Germinal center (tissue), 1 donor: ENCODE measurements at places on chromosomes 12 and 14.

GRCh38 chr14:75537071-75537470 is 14.8 kb downstream of the BATF start:
- no peak for DNase-seq

- DNase-seq, result no peak
Measured at GRCh38 chr12:24970177-24970576, 21.3 kb upstream of the BCAT1 start.

DNA sequence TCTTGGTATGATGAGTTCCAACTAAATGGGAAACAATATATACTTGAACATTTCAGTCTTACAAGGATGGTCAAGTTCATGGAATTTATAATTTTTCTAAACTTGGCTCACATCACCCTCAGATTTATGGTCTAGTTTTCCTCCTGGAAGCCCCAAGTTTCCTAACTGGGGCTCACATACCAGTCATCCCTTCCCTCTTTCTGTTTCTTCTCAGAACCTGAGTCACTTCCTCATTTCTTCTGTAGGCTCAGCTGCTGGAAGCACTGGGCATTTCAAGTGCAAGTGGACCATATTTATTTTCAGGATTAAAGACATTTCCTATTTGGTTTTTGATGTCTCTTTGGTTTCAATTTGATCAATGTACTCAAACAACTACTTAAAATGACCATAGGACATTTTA is 55.4 kb downstream of the GRIP1 start:
- DNase-seq, result no peak

DNA sequence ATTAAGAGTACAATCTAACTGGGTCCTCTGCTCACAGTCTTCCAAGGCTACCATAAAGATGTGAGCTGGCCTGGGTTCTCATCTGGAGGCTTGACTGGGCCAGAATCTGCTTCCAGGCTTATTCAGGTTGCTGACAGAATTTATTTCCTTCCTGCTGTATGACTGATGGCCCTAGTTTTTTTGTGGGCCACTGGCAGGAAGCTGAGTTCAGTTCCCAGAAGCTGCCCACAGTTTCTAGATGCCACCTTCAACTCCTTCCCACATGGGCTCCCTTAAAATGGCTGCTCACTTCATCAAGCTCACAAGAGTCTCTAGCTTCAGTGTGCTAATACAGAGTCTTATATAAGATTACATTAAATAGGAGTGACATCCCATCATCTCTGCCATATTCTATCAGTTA is 121.7 kb upstream of the CAND1 start:
- no peak for DNase-seq

DNA sequence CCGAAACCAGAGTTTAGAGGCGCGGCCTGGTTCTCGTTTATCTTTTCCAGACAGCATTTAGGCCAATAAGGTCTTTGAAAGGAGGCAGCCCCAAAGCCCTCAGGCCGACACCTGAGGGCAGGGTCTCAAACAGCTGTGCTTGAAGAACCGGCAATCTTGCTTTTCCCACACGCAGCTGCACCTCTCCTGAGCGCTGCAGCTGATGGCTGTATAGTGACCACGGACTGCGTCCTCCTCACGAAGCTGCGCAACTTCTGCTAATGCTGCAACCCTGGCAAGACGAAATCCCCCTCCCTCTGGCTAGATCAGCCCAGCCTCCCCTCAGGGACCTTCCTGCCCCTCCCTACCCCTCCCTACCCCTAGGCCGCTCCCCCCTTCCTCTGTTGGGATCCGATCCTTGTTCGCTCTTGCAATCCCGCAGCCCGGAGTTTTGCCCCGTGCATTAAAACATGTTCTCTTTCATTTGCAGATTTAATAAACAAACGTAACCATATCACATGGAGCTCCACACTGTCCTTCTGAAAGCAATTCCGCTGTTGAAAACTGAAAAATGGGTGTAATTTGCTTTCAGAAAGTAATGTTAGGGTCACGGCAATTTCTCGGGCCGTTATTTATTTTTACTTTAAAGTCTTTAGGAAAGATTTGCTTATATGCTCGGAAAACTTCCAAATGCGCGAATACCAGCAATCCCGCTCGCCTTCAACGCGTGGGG is 4.8 kb upstream of the PAX9 start:
- no peak for DNase-seq

DNA sequence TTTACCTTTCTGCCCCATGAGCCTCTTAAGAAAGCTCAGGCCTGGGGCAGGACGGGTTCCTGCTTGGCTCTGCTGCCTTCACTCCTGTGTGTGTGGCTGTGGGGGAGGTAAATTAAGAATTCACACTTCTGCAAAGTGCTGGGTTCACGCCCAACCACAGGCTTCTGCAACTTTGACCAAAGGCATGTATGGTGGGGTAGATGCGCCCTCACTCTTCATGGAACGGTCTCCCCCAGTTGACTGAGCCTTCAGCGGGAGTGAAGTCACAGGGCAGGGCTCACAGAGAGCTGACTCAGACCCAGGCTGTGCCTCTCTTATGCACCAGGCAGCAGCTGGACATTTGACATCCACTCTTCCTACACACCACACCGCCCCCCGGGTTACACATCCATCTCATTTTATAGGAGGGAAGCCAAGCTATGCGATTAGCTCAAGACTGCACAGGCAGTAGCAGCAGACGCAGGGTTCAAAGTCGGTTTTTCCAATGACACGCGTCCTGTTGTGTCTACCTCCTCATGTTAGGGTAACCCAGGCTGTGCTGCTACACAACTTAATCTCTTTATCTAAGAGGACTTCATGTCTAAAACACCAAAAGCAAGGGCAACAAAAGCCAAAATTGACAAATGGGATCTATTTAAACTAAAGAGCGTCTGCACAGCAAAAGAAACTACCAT is 15.4 kb upstream of the BCL11B start:
- DNase-seq, result no peak

GRCh38 chr12:46453428-46453827 is 80.9 kb upstream of the SLC38A2 start:
- DNase-seq, result no peak

- DNase-seq, result no peak
Measured at GRCh38 chr12:75634244-75635222, 123.1 kb upstream of the KRR1 start.
